Skeletal muscle cell (primary cell): ENCODE measurements at places on chromosomes 5 and 9.

GRCh38 chr5:158553962-158554336 lies 545.8 kb downstream of the EBF1 start:
- DNase-seq: no peak

DNA sequence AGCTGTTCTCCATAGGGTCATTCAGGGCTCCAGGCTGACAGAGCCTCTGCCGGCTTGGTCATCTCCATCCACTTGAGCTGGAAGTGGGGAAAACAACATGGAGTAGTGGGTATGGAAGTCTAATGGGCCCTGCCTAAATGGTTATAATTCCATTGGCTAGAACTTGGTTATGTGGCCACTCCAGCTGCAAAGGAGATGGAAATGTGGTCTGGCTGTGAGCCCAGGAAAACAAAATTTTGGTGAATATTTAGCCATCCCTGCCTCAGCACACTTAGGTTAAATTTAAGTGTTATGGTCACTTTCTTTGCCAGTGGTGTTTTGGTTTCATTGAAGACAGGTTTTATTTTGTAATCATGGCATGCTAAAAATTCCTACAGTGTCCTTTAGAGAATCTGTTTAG lies 112.3 kb downstream of the SMARCA2 start:
- DNase-seq: no peak

GRCh38 chr9:22041775-22042174 lies 32.7 kb upstream of the CDKN2B start:
- no peak for DNase-seq

DNA sequence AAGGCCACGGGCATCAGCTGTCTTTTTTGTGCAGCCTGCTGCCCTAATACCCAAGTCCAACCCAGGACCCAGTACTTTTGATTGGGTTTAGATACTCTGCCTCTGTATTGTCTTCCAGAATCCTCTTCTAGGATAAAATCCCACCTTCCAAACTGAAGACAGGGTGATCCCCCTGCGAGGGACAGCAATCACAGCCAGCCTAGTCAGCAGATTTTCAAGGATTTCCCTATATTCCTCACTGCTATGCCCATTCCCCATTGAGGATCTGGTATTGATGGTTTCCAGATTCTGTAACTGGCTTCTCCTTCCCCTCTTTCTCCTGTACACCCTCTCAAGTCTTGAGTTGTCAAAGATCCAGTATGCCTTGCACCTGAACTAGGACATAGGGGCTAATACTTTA lies 389.4 kb downstream of the TRIM36 start:
- DNase-seq: no peak

DNA sequence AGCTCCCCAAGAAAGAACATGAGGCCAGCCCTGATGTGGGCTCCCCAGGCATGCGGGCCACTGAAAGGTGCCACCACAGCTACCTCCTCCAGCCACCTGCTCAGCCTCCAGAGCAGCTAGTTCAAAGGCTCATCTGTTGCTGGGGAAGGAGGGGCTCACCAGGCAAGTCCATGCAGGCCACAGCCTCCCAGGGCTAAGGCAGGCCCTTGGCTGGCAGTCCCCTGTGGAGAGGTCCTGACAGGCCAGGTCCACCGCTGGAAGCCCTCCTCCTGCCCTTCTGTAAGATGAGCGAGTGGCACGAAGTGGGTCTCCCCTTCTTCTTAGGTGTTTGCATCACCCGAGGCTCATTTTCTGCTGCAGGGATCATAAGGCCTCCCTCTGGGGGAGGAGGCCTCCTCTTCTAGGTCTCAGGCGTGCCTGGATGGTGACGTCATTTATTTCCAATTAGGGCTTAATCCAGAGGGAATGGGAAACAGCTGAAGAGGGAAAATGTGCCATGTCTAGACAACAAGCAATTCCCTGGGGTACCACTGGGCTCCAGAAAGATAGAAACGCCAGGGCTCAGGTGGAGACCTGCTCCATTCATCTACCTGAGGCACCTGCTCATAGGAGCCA lies 91.6 kb downstream of the CFAP90 start:
- no peak for DNase-seq
